ENCODE measurements at places on chromosomes 5 and 9.

- DNase-seq, result no peak
Measured at GRCh38 chr9:82022121-82022520, 33.5 kb downstream of the SPATA31D1 start.

- no peak for DNase-seq
Measured at GRCh38 chr5:177496727-177497291, 595 bp downstream of the PDLIM7 start.

DNA sequence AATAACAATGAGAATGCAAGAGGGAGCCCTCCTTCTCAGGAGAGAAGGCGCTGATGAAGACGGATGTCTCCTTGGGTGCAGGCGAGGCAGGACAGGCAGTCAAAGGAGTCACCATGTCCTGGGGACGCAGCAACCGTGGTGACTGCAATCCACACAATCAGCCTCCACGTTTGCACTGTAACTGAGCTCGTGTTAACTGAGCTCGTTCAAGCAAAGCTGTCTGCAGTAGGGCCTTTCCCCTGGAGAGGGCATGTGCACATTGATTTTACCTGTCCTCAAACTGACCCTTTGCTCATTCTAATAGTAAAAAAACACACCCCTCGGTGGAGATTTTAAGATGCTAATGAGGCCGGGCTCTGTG is 2.8 kb downstream of the SARDH start:
- DNase-seq, result no peak

DNA sequence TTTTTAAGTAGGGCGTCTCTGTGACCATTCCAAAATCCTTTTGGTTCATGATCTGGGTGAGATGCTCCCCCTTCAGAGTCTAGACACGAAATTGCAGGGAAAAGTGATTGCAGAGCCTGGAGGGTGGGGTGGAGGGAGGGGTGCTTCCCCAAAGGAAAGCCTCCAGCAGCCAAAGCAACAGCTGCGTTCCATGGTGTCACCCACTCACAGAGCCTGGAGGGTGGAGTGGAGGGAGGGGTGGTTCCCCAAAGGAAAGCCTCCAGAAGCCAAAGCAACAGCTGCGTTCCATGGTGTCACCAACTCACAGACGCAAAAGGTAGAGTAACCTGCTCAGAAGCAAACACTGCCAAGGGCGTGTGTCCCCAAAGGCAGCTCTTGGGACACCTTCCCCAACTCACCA is 22.6 kb downstream of the SLC6A18 start:
- DNase-seq, result no peak

DNA sequence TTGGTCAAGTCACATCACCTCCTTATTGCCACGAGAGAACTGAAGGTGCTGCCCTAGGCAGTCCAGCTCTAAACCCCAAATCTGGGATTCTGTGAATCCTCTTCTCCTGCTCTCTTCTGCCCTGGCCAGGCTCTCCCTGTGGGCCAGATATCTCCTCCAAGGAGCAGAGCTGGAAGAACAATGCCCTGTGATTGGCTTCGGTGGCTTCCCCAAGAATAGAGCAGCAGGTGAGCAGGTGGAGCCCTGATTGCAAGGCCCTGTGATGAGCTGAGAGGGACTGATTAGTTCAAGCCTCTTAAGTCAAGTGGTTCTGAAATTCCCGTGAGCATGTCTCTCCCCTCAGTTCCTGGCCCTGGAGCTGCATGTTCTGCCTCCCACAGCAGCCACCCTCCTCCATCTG is 175.3 kb upstream of the BRINP1 start:
- DNase-seq, result no peak

DNA sequence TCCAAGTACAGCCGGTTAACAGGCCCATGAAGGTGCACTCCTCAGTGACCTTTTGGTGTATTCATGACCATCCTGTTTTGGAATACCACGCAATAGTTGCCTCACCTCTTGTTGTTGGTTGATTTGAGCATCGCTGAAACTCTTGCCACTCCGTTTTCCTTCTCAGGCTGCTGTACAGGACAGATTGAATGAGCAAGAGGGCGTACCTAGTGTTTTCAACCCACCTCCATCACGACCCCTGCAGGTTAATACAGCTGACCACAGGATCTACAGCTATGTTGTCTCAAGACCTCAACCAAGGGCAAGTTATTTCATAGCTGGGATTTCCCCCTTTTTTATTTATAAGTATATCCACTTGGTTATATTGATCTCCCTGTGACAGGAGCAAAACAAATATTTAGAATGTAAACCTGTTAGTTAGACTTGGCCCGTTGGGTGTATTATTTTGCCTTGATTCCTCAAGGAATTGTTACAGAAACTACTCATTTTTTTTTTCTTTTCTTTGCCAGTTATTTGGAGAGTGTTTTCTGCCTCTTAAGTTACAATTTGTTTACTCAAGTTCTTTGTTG is 38.1 kb downstream of the FAF2 start:
- DNase-seq, result no peak

DNA sequence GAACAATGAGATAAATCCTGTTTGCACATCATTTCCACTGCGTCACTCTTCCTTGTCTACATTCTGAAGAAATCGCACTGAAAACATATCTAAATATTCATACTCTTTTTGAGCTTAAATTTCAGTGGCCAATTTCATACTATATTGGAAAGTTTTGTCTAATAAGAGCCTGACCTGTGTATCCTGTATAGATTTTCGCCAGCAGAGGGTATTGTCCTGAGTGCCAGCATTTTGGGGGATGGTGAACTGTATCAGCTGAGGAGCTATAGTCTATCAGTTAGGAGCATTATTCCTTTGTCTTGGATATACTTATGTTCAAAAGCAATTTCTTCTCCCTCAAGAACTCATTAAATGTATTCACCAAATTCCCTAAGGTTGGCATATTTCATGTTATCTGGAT is 102.3 kb downstream of the SEMA6A start:
- no peak for DNase-seq

GRCh38 chr9:89821081-89821480 is 216.3 kb downstream of the GADD45G start:
- DNase-seq, result no peak

DNA sequence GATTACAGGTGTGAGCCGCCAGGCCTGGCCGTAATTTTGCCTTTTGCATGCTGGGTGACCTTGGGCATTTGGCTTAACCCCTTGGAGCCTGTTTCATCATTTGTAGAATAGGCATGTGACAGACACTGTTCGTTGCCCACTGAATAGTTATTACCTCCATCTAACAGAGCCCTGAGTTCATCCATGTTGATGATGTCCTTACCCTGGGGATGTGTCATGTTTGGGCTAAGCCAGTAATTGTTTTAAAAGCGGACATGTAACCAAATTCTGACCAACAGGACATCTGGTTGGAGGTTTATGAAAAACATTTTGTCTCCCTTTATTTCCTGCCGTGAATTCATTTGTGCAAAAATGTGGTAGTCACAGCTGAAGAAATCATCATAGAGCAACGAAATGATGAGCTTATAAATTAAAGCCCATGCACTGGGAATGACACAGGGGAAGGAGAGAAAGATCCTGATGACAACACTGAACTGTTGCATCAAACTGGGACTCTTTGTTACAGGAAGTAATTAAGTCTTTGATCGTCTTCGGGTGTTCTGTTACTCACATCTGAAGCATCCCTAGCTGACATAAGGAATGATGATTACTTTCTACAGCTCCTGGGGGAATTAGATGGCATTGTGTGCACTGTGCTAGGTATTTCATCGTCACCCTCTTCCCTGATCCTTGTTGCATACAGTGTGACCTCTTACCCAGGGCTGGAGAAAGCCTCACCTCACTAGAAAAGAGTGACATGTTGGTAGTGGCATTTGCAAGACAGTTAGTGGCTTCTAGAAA is 117.8 kb downstream of the FGF18 start:
- DNase-seq, result no peak

- no peak for DNase-seq
Measured at GRCh38 chr5:104763216-104763615, 1200.6 kb upstream of the NUDT12 start.

DNA sequence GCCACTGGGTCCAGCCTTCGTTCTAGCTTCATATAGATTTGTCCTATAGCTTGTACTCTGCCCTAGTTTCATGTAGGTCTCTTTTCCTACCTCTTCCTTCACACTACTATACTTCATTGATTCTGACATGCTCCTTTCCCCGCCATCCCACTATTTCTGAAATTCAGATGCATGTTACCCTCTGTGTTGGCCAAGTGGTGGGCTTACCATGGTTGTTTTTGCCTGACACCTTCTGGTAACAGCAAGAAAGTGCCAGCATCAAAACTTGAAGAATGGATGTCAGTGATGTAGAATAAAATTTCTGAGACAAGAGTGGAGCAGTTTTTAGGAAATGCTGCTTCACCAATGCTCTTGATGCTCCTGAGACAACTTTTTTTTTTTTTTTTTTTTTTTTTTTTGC is 19.5 kb upstream of the SERINC5 start:
- DNase-seq, result no peak

GRCh38 chr9:126293522-126293889 is 33.1 kb upstream of the MVB12B start:
- DNase-seq, result no peak

DNA sequence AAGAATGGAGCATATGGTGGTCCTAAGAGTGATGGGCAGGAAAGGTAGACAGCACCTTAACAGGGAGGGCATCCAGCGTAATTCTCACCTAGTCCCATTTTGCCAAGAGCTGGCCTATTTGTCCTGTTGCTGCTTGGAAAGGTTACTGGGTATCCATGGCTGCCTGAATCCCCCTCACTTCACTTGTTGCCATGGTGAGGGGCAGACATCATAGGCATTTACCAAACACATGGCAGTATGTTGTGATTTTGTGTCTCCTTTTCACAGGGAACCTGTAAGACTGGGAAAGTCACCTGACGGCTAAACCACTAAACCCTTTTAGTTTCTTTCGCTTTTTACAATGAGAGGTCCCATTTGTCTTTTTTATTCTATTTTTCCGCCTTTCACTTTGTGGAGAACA is 227.1 kb downstream of the CD180 start:
- no peak for DNase-seq

DNA sequence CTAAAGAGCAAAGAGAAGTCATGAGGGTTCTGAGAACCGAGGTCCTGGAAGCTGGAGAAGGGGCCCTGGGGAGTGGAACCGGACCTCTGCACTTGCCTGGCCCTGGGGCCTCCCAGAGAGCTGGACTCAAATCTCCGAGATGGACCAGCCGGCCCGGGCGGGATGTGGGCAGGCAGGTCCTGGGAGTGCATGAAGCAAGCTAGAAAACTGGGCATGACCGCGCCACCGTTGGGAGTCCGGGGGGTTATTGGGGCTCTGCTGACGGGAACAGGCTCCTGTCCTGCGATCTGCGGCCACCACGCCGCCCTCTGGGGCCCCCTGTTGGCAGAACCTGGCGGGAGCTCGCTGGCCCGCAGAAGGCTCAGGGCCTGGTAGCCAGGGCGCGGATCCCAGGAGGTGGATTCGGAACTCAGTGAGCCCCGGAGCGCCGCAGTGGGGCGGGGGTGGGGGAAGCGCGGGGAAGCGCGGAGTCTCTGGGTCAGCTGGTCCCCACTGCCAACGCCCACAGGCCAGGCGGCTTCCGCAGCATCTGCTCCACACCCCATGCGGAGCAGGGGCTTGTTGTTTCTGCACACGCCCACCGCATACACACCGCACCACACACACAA is 150.6 kb downstream of the ERCC6L2 start:
- no peak for DNase-seq

- DNase-seq, result no peak
Measured at GRCh38 chr5:140855772-140856674, at the start of gene PCDHA10. TSS of gene PCDHA10 (plus strand) at chr5:140855897. CDS start at chr5:140856049, 152 bp downstream.

DNA sequence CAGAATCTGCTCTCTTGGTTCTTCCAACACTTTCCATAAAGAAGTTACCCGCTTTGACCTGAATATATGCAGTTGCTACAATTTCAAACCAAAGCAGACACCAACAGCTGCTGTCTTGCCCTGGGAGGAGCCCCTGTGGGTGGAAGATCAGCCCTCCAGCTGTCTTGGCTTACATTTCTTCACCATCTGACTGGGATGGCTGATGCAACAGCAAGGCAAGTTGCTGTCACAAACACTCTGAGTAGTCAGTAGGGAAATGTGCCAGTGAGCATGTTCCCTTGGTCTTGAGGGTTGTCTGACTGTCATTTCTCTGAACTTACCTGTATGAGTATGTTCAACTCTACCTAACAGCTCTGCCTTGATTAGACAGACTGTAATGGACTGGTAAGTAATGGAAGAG is 152.9 kb downstream of the SGCD start:
- DNase-seq, result no peak

DNA sequence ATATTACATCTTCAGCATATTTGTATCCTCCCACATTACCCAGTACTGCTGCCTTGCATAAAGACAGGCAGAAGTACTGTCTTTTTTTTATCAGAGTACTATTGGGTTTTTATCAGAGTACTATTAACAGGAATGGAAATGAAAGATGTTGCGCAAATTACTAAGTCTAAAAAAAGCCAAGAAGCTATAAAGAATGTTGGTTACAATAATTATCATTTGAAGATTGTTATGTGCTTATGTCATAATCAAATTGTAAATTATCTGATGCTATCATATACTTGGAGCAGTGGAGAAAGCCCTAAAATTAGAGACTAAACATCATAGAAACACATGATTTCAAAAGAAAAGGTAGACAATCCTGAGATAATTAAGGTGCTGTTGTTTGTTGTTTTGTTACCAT is 188.8 kb downstream of the CCDC192 start:
- no peak for DNase-seq

GRCh38 chr9:2138646-2139045 is 123.5 kb downstream of the SMARCA2 start:
- no peak for DNase-seq

DNA sequence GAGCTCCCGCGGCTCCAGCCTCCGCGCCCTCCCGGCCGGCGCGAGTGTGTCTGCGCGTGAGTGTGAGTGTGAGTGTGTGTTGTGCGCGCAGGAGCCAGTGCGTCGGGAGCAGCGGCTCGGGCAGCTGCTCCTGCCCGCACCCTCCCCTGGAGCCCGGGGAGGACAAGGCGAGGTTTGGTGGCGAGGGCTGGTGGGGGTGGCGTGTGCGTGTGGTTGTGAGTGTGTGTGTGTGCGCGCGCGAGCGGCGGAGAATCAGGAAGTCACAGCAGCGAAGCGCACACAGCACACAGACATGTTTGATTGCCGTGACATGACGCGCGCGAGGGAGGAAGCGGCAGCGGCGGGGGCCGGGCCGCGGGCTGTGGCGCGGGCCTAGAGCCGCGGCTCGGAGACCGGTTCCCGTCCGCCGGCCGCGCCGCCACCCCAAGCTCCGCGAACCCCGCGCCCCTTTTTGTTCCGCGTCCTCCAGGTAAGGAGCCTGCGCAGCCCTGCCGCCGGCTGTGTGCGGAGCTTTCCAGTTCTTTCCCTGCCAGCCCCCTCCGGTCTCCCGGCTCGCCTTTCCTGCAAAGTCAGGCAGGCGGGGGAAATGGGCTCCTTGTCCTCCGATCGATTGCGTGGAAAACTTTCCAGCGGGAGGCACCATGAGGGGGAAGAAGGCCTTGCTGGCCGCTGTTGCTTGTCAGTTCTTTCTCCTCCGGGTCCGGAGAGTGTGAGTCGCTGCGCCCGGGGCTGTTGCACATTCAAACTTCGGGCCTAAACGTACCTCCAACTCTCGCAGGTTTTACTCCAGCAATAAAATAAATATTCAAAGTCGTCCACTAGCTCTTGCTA is 2.4 kb downstream of the SMARCA2 start:
- DNase-seq, result peak; percentile 71
